ENCODE measurements at places on chromosomes 7 and 10.

GRCh38 chr7:100087055-100087750 lies 1.6 kb upstream of the COPS6 start:
- DNase-seq: no peak

- no peak for DNase-seq
These were observed 57.4 kb upstream of the NRP1 start for GRCh38 chr10:33391611-33392465.

DNA sequence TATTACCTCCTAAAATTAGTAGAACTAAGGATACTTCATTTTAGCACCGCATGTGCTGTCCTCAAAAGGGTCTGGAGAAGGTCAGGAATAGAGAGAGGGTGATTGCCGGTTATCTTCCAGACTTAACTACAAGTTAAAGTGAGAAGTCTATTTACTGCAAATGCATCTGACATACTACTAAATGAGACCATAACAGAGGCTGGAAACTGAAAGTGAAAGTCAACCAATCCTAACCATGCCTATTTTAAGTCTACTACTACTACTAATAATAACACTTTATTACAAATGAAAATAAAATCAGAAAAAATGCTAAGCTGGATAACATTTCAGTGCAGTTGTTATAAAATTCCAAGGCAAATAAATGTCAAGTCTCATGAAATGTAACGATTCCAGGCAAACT lies 244.7 kb downstream of the KIF20B start:
- no peak for DNase-seq

GRCh38 chr7:45402480-45403218 lies 171.5 kb upstream of the ADCY1 start:
- peak; percentile 59 for DNase-seq

DNA sequence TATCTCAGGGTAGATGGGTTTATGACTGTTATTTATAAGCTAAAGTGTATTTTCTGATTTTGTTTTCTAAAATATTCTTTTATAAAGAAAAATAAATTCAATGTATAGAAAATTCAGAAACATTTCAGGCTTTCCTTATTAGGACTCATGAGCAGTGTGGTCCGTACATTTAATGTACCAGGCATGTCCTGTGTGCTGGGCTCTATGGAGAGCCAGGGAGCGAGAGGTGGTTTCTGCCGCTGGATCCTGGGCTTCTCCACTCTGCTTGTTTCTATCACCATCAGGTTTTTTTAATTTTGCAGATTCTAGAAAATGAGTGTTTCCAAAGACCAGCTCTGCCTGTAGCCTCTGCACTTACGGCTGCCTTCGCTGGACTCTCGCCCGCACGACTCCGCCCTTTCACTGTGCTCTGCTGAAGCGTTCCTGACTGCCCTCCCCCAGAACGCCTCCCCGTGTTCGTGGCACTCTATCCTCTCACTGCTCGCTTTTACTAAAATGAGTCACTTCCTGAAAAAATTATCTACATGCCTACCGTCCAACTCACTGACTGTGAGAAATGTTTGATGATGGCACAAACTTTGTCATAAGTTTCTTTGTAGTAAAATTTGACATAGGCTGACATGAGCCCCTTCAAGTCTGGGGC lies 188.5 kb downstream of the ZMYND11 start:
- DNase-seq: peak; percentile 77

- no peak for DNase-seq
These were observed 702 bp upstream of the AGFG2 start for GRCh38 chr7:100538348-100538653.

DNA sequence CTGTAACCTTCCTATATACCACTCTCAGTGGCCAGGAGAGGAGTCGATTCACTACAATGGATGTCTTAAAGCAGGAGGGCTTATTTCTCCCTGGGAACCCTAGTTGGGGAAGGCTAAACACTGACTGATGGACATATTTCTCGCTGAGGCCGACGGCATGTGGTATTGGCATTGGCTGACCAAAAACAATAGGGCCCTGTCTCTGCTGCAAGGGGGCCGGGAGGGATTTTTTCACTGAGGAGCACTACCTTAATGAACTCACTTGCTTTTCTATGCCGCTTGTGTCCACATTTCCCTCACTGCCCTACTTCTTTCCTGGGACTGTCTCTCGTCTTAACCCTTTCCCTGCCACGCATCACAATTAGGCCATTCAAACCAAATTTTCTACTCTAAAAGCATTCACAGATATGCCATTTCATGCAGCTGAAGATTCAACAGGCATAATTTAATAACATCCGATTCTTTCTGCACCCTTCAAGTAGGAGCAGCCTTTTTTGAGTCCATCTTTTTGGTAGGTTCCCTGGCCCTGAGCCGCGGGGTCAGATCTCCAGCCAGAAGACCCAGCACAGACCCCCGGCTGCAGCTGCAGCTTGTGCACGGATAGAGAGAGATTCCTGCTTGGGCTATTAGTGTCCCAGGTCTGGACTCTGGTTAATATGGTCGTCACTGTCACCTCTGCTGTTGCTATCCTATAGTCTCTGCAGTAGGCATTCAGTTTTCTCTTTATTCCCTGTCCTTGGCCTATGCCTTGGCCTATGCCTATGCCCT lies 118.7 kb downstream of the HIPK2 start:
- DNase-seq: no peak

DNA sequence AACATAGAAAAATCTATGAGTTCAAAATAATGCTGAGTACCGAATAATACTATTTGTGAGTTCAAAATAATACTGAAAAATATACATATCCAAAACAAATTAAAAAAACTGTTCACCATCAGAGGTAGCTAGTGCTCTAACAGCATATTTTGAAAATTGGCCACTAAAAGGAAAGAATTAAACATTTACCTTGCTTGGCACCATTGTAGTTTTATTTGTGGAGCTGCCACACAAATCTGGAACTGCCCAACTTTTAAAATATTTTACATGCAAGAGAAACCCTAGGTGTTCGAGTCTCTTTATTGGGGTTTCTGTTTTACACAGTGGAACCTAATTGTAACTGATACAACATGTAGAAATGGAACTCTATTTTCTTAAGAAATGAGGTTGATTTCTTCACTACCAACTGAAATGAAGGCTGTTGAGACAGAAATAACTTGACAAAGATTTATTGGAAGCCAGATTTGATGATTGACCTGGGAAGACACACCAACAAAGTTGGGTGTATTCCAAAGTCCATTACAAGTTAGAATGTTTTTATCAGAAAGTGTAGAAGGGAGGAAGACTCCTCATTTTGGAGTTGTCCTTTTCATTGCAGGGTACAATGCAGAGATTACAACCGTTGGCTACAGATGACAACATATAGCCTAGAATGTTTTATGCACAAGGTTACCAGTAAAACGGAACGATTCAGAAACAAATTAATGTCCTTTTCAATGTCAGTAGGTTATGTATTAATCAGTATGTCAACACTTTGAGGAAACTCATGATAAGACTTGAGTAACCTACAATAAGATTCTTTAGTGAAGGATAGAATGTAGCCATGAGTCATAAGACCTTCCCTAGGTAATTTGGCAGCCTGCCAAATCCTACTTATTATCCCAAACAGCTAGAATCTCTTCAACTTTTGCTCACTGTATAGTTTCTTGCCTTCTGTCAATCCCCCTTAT lies 73.8 kb upstream of the PAPSS2 start:
- DNase-seq: no peak

Data from activated CD4-positive, alpha-beta T cell treated with anti-CD3 and anti-CD28 coated beads, Interleukin-2, Interleukin-6, amounts not matched to agents 100 ng/mL and 50 ng/mL, durations not matched to agents 16 hours and 8 hours (primary cell).